ENCODE measurements at places on chromosomes 1 and 21. TPM values are rescaled to one million over a fixed set of nuclear protein-coding genes. Genes with fewer than 3 reads are reported as not detected.

DNA sequence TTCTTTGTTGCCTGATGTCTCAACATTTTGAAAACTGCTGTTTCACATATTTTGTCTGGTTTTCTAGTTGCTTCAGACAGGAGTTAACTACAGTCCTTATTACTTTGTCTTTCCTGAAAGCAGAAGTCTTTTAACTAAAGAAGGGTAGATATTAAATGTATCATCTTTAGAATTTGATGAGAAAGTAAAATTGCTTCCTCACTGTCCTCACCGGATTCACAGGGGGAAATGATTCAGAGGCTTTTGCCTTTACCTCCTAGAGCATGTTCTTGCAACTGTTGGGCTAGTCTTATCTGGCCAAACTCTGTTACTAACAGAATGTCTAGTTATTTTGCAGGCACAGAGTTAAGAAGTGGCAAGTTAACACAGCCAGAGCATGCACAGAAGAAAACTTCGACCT, 107.2 kb upstream of the VAV3 start:
- DNase-seq: no peak

- peak; percentile 61 for DNase-seq
These were observed 36.7 kb downstream of the ERI3 start for GRCh38 chr1:44318097-44319088.

GRCh38 chr1:204435381-204435831, 23.8 kb upstream of the PPP1R15B start:
- no peak for DNase-seq

DNA sequence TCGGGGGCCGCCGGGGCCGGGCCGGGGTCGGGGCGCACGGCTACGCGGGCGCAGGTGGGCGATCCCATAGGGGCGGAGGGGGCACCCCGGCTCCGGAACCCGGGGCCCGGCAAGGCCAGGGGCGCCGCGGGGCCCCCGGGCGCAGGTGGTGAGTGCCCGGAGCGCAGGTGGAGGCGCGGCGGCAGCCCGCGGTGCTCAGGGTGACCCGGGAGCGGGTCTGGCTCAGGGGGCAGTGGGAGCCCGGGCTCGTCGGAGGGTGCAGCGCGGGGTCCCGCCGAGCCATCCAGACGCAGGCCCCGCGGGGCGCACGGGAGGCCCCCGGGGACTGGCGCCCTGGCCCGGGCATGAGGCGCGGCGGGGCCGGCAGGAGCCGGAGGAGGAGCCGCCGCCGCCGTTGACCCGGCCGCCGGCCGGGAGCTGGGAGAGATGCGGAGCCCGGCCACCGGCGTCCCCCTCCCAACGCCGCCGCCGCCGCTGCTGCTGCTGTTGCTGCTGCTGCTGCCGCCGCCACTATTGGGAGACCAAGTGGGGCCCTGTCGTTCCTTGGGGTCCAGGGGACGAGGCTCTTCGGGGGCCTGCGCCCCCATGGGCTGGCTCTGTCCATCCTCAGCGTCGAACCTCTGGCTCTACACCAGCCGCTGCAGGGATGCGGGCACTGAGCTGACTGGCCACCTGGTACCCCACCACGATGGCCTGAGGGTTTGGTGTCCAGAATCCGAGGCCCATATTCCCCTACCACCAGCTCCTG, 489 bp downstream of the CELSR2 start:
- DNase-seq: no peak

DNA sequence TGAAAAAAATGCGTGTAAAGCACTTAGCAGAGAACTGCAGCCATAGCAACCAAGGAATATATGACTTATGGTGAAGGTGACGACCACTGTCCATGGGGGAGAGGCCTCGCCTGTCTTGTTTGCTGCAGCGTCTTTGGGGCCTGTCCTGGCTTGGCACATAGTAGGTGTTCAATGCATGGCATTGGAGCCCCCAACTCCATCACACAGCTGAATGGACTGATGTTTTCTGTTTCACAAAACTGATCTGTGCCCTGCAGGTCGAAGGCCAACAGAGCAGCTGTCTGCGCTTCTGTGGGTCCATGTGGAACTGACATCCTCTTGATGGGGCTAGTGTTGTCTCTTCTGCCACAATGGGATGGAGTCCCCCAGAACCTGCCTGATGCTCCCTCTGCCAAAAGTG, 296.0 kb downstream of the PTPRU start:
- DNase-seq: no peak

- DNase-seq: no peak
These were observed 47.1 kb downstream of the PACC1 start for GRCh38 chr1:212367474-212368072.

DNA sequence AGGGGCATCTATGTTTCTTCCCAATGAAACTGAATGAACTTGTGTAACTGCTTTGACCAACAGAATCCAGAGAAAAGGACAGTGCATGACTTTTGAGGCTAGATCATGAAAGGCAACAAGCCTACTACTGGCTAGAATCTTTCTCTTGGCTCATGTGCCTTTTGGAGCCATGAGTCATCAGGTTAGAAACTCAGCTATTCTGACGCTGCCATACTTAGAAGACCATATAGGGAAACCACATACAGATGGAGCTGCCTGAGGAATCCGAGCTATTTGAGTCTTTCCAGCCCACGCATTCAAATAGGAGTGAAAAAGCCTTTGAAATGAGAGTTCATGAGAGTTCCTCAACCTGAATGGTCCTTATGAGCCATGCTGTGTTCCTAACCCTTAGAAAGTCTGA, 738.5 kb upstream of the CHRM3 start:
- DNase-seq: peak; percentile 83

- DNase-seq: no peak
These were observed 84.7 kb upstream of the ZP4 start for GRCh38 chr1:237975376-237975775.

- no peak for DNase-seq
These were observed 1150.9 kb downstream of the MRPL39 start for GRCh38 chr21:24456358-24456757.

- no peak for DNase-seq
These were observed 391 bp upstream of the KIAA1614 start for GRCh38 chr1:180912211-180912800.

DNA sequence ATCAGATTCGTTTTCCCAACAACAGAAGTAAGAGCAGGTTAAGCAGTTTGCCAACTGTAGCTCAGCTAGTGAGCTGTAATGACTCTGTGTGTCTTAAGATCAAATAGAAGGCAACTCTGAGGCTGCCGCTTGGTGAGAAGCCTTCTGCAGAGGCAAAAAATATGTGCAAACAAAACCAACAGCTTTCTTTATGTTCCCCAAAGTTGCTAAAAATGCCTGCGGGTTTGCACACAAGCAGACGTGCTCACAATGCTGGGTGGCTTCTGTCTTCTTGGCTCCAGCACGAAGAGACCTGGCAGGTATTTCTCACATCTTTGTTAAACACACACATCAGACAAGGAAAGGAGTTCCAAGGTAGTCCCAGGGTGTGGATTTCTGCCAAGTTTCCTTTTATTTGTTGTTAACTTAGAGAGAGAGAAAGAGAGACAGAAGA, 158.9 kb upstream of the JUN start:
- DNase-seq: no peak

GRCh38 chr21:45861156-45861870, 120.3 kb upstream of the COL6A1 start:
- no peak for DNase-seq

DNA sequence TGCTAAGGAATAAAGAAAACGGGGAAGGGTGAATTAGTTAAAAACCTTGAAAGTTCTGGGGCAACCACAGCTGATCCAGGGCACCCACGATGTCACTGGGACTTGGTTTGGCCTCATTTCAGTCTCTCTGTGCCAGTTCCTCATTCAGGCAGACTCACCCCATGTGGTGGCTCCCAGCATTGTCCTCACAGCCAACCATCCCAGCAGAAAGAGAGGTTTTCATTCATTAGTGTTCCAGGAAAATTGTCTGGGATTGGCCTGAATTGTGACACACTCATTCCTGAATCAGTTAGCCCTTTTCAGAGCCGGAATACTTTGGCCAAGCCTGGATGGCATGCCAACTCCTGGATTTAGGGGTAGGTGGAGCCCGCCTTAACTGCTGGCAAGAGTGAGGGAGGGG, 367.7 kb downstream of the PRDM2 start:
- no peak for DNase-seq

- DNase-seq: no peak
These were observed 192.1 kb upstream of the DAB1 start for GRCh38 chr1:57615956-57616355.

DNA sequence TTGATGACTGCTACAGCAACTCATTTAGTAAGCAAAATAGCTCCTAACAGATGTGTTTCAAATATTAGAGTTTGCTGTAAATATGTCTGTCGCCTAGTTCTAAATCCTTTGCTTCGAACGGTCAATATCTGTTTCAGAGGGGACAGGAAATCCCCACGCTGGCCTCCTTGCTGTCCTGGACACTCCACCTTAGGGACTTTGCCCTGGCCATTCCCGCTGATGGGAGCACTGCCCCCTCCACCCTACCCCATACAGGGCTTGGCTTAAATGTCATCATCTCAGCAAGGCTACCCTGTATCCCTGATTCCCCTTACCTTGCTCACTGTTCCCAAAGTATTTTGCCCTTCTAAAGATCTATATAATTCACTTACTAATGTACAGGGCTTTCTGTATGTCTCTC, 86.1 kb upstream of the HIVEP3 start:
- no peak for DNase-seq

GRCh38 chr1:101959456-101959855, 37.3 kb downstream of the OLFM3 start:
- DNase-seq: no peak

- no peak for DNase-seq
These were observed 3.9 kb downstream of the JAK1 start for GRCh38 chr1:64962441-64962840.

DNA sequence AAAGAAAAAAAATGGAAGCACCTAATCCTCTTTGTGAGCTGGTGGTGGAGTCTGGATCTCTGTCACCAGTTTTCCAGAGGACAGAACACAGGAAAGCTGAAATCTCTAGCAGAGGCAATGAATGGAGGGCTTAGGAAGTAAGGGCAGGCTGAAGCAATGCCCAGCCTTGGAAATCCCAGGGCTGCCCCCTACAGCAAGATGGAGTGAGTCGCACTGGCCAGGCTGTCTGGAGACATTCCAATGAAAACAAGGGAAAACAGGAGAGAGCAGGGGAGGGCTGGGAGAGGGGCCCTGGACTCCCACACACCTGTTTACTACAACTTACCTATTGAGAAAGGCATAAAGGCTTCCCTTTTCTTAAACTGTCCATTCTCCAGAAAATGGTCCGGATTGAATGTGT, 25.9 kb downstream of the CYP2J2 start:
- no peak for DNase-seq

GRCh38 chr1:183941001-183941400, 96.5 kb downstream of the COLGALT2 start:
- DNase-seq: no peak

DNA sequence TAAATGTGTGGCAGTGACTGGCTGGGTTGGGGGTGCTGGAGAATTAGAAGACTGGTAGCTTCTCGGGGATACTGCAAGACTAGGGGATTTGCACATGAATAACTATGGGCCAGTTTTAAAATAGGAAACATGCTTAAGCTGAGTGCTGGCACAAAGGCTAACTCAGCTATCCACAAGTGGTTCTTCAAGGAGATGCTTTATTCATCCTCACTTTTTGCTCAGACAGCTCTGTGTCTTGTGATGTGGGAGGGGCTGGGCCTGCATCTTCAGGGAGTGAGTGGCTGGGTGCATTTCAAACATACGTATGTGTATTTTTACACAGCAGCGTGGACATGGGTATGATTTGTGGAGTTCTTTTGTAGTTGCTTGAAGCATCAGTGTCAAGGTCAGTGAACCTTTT, 2.3 kb downstream of the COQ8A start:
- no peak for DNase-seq

DNA sequence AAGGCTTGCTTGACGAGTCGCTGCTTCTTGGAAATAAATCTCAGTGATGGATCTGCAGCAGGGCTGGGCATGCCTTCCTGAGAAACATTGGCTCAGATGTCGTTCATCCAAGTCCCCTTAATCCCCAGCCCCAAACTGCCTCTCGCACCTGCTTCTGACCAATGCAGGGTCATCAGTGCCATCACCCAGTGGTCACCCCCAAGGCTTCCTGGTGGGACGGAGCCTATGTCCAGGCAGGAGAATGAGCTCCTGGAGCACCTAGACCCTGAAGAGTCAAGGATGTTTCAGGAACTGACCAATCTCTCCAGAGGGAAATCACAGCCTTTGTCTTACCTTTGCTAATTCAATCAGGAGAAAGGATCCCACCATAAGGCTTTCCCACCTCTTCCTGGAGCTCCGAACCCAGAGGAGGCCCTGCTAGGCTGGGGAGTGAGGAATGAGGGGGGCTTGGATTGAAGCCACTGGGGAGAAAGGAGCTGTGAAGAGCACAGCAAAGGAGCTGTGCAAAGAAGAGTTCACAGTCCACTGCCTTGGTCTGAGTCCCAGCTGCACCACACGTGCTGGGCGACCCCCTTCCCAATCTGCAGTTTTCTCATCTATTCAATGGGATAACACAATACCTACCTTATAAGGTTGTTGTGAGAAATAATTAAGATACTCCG, 416.1 kb downstream of the NPHP4 start:
- DNase-seq: no peak

- DNase-seq: no peak
These were observed 19.9 kb upstream of the IFNGR2 start for GRCh38 chr21:33383056-33383888.

DNA sequence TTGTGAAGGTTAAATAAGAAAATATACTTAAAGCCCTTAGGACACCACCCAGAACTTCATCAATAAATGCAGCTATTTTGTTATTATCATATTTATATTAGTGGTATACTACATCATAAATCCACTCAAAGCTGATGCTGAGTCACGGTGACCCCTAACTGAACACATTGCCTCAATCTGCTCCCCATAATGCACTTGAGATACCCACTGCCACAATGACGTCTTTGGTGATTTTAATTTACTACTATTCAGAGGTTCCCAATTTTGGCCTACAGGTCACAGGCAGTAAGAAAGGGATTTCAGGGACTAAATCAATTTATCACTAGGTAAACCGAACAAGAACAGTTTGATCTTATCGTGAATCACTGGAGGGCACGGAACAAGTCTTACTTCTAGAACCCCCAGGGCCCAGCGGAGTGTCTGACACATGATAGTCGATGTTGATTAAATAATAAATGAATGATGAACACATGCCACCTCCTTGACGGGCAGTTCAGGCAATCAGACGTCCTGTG, 493 bp upstream of the CHD1L start:
- DNase-seq: no peak

GRCh38 chr1:184222652-184223052, 164.2 kb upstream of the C1orf21 start:
- peak; percentile 35 for DNase-seq

- no peak for DNase-seq
These were observed 5.2 kb downstream of the ALG14 start for GRCh38 chr1:95067568-95067967.

GRCh38 chr1:233938476-233938875, 34.0 kb downstream of the SLC35F3 start:
- DNase-seq: no peak

- no peak for DNase-seq
These were observed 19.1 kb downstream of the RBM11 start for GRCh38 chr21:14235101-14235500.

HES2 gene
- 1.3 TPM for polyA plus RNA-seq

LCE1D gene
- polyA plus RNA-seq: not detected

SPATA17 gene
- polyA plus RNA-seq: 3.3 TPM

TFB2M gene
- polyA plus RNA-seq: 30.6 TPM

NEGR1 gene
- polyA plus RNA-seq: not detected

RHCE gene
- not detected for polyA plus RNA-seq

PDZK1IP1 gene
- 6.4 TPM for polyA plus RNA-seq

TNFSF18 gene
- not detected for polyA plus RNA-seq

NTNG1 gene
- polyA plus RNA-seq: not detected

HUNK gene
- polyA plus RNA-seq: 0.63 TPM

LIN28A gene
- polyA plus RNA-seq: 0.03 TPM

PIGK gene
- 31.2 TPM for polyA plus RNA-seq

RABGGTB gene
- 116 TPM for polyA plus RNA-seq

Data from A549 (cell line).